Effector CD4-positive, alpha-beta T cell (primary cell): ENCODE measurements at places on chromosomes 2 and 18.

DNA sequence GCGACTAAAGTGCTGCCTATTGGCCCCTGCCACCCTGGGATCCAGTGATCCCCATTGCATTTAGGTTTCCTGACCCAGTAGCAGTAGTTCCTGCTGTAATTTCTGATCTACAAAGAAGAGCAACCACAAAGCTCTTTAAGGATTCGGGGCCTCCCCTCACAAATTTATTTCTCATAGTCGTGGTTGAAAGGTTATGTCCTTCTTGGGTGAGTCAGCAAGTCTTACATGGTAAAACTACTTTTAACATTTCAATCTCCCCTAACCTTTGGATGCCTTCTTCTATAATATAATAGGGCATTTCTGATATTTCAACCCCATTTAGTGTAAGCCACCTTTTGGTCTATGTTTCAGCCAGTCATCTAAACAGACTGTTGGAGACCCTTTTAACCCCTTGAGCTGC lies 14.9 kb downstream of the PIKFYVE start:
- no peak for DNase-seq

DNA sequence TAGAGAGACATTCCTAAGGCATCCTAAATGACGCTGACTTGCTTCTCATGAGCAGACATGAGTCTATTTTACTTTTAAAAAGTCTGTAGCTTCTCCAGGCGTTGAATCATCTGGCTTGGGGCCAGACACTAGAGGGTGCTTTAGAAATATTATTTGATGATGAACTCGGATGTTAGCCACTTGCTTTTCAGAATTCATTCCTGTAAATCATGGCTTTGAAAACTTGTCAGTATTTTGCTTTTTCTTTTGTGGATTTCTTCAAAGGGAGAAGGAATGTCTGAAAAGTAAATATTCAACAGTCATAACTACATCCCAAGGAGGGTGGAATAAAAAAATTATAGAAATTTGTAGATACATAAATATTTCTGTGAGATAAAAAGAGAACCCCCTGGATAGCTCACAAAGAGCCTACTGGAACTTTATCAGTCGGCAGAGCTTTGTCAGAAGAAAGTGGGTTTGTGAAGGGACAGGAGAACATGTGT lies 370.8 kb downstream of the OSR1 start:
- no peak for DNase-seq

GRCh38 chr2:241734467-241735208 lies at the start of gene D2HGDH:
Gene D2HGDH, plus strand, starts transcription at chr2:241734630. Its CDS starts 595 bp downstream, at chr2:241735225.
- peak; percentile 88 for DNase-seq

GRCh38 chr18:755506-755905 lies 43.1 kb upstream of the ENOSF1 start:
- DNase-seq = no peak

- DNase-seq = peak; percentile 61
Measured at GRCh38 chr18:79523206-79523735, 127.5 kb downstream of the NFATC1 start.

DNA sequence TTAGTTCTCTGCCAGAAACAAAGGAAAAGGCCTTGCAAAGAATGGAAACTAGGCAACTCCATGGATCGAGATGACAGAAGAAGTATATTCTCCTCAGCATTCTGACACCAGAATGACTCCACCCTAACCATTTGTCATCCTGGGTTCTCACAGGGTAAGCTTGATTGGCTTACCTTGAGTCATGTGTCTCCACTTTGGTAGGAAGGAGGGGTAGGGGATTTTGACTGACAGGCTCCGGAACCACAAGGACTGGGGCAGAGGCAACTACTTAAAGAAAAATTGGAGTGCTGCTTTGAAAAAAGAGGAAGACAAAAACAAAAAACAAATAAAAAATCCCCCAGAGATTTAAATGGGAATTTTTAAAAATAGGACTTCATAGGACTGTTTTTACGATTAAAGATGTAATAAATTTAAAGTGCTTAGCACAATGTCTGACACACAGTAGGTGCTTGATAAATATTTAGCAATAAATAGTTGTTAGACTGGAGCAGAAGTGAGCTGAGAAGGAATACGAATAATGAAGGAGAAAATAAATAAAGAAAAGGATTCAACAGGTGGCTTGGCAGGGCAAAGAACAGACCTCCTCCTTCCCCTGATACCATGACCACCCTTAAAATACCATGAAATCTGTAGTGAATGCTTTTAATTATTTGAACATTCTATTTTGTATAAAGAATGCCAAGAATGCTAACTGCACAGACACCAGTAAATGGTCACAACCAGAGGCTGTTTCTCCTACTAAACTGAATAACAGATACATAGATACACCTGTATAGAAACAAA lies 230.2 kb downstream of the CDCA7 start:
- DNase-seq = no peak

DNA sequence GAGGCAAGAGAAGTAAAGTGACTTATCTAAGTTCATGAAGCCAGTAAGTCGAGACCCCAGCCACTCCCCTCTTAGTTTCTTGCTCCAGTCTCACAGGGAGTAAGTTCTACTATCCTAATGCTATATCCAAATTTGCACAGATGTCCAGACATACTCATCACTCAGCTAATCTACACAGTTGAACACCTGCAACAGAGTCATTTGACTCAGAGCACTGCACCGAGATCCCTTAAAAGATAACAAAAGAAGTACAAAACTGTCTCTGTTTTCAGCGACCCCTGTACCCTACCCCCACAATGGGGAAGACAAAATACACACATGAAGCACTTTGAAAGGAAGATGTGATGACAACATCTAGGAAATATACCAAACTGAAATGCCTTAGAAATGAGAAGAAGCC lies 22.6 kb upstream of the CCDC141 start:
- DNase-seq = no peak

GRCh38 chr18:55047546-55047945 lies 88.3 kb upstream of the CCDC68 start:
- DNase-seq = no peak

DNA sequence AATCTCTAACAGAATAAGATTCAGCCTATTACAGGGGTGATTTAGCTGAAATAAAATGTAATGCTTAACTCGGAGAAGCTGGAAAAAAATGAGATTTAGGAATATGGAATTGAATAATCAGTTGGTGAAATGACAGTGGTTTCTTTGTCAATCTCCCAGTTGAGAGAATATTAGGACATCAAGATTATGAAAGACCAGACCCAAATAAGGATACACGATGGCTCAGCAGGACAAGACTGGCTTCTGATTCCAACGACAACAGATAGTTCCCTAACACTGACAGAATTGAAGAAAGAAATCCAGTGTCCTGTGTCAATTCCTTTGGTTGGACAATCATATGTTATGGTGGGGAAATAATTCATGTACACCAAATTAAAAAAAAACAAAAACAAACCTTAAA lies 55.8 kb downstream of the HRH4 start:
- no peak for DNase-seq

DNA sequence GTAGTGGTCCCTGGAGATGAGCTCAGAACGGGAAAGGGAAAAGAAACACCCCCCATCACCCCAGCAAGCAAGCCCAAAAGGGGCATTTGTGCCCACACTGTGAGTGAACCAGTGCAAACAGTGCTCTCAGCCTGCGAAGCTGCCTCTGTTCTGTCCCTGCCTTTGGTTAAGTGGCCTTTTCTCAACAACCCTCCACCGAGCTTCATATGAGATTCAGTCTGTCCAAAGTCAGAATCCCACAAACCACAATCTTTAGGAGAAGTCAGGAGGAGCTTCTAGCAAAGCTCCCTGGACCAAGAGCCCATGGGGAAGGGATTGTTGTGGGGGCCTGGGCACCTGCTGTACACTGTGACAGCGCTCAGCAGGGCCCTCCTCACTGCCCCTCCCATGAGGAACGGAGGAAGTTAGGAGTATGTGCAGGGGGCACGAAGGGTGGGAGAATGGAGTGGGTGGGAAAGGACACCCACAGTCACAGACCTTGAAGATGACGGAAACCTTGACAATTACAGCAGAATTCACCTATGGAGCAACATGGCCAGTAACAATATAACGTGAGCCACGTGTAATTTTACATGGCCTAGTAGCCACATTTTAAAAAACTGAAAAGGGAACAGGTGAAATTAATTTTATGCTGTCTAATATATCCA lies 119.5 kb downstream of the SMAD7 start:
- no peak for DNase-seq

DNA sequence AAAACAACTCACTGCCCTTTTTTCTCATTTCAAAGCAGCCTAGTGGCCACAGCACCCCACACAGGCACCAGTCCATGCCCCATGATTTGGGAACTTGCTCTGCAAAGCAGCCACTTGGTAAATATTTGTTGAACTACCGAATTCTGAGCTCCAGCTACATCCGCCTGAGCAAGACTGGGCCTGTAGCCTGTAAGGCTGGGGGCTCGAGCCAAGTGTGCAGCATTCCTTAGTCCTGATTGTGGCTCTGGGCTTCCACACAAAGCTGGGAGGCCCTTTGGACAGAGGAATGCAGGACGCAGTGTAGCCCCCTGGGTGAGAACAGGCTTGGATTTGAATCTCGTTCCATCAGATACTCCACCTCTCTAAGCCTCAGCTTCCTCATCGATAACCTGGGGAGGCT lies 88.4 kb downstream of the ACTR2 start:
- DNase-seq = no peak

- DNase-seq = no peak
Measured at GRCh38 chr2:95345081-95345562, 48.0 kb downstream of the KCNIP3 start.

- no peak for DNase-seq
Measured at GRCh38 chr2:151315381-151315903, 26.0 kb upstream of the NMI start.

GRCh38 chr18:75518007-75518406 lies 90.5 kb upstream of the SMIM21 start:
- DNase-seq = no peak

DNA sequence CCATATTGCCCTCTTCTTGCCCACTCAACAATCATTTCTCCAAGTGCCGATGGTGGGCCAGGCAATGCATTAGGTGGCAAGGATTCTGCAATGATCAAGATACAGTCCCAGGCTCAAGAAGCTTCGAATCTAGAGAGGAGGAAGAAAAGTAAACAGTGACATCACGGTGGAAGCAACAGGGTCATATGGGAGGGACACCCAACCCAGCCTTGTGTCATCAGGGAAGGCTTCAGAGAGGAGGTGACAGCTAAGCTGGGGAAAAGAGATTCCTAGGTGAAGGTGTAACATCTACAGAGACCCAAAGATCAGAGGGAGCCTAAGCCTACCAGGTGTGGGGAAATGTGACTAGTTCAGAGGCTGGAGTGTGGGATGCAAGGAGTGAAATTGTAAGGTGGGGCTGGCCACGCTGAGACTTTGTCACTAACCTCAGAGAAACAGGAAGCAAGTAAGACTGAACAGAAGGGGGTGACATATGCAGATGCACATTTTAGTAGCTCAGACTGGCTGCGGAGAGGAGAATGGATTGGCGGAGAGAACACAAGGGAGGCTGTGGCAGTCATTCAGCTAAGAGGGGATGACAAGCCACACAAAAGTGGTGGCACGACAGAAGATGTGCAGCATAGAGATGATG lies 104.9 kb downstream of the ANKRD44 start:
- DNase-seq = peak; percentile 66

- no peak for DNase-seq
Measured at GRCh38 chr2:208183526-208183925, 6.3 kb downstream of the C2orf80 start.

- DNase-seq = no peak
Measured at GRCh38 chr2:147619808-147620207, 225.0 kb upstream of the ACVR2A start.

GRCh38 chr2:45913539-45913938 lies 262.1 kb downstream of the PRKCE start:
- DNase-seq = no peak

DNA sequence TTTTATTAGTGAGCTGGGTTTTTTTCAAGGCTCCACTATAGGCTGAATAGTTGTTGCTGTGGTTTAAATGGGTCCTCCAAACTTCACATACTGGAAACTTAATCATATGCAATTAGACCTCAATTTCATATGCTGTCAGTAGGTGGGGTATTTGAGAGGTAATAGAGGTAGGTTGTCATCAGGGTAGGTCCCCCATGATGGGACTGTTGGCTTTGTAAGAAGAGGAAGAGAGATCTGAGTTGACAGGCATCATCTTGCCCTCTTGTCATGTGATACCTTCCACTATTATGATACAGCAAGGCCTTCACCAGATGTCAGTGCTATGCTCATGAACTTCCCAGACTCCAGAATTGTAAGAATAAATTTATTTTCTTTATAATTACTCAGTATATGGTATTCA lies 819.4 kb downstream of the LRP1B start:
- DNase-seq = no peak

DNA sequence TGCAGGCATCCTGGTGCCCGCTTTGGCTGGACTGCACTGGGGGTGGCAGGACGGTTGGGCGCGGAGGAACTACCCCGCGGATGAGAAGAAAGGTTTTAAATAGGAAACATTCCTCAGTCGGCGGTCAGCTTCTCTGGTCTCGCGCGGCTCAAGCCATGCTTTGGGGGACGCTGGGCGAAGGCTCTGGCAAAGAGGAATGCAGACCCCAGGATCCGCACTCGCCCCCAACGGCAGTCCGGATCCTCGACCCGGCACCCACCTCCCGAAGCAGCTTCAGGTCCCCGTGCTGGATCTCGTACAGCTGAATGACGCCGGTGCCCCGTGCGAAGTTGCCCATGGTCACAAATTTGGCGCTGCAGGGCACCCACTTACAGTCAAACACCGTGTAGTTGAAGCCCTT lies 686 bp upstream of the PNO1 start:
- no peak for DNase-seq

GRCh38 chr2:43121580-43122314 lies 104.7 kb downstream of the ZFP36L2 start:
- DNase-seq = no peak

- no peak for DNase-seq
Measured at GRCh38 chr18:46301081-46301480, 196.9 kb downstream of the HAUS1 start.

GRCh38 chr2:47460766-47461165 lies 57.8 kb downstream of the MSH2 start:
- no peak for DNase-seq

GRCh38 chr2:234898534-234899053 lies 53.2 kb upstream of the SH3BP4 start:
- no peak for DNase-seq

- no peak for DNase-seq
Measured at GRCh38 chr2:160465002-160465401, 28.6 kb downstream of the RBMS1 start.

GRCh38 chr2:227397562-227397961 lies 9.8 kb upstream of the SCYGR1 start:
- DNase-seq = no peak

GRCh38 chr18:48607056-48607984 lies 68.5 kb downstream of the CTIF start:
- DNase-seq = no peak

DNA sequence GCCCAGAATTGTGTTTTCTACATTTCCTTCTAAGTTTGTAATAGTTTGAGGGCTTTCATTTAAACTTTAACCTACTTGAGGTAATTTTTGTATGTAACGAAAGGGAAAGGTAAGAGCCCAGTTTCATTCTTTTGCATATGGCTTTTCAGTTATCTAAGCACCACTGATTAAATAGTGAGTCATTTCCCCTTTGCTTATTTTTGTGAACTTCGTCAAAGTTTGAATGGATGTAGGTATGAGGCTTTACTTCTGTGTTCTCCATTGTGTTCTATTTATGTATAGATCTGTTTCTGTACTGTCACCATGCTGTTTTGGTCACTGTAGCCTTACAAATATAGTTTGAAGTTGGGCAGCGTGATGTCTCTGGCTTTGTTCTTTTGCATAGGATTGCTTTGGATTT lies 944.8 kb upstream of the CNTNAP5 start:
- DNase-seq = no peak

- no peak for DNase-seq
Measured at GRCh38 chr2:176088048-176088936, 4.2 kb upstream of the HOXD13 start.

- no peak for DNase-seq
Measured at GRCh38 chr2:170017860-170018532, 160.0 kb upstream of the MYO3B start.
